ENCODE measurements at places on chromosomes 7 and 10.

- no peak for DNase-seq
Observed at GRCh38 chr7:73329861-73330581, 2.1 kb downstream of the FKBP6 start.

DNA sequence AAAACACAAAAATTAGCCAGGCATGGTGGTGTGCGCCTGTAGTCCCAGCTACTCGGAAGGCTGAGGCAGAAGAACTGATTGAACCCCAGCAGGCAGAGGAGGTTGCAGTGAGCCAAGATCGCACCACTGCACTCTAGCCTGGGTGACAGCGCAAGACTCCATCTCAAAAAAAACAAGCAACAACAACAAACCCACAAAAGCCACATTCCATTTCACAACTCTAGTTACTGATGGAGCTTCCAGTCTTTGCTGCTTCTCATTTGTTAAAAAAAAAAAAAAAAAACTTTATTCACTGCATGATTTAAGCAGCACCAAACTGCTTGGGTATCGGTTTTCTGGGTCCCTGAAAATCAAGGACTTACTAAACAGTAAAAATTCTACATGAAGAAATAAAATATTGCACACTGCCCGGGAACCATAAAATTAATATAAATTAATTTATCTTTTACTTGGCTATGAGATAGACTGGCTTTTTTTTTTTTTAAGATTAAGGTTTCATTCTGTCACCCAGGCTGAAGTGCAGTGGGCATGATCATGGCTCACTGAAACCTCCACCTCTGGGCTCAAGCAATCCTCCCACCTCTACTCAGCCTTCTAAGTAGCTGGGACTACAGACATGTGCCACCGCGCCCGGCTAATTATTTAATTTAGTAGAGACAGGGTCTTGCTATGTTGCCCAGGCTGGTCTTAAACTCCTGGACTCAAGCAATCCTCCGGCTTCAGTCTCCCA lies 42.0 kb downstream of the SRPK2 start:
- DNase-seq = no peak

DNA sequence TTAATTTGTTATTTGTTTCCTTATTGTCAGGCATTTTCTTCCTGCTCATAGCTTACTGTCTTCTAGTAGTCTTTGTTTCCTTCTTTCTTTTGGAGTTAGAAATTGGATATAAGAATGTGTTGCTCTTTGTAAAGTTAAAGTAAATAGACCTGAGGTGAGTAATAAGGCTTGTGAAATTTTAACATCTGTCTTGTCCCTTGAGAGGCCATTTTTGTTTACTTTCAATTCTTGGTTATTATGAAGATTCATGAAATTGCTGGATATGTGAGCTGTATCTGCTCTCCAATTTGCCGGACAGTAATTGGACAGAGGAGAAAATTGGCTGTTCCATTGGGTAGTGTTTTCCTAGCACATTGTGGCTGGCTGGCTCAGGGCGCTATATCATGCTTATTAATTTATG lies 260.7 kb downstream of the EXOC4 start:
- no peak for DNase-seq

DNA sequence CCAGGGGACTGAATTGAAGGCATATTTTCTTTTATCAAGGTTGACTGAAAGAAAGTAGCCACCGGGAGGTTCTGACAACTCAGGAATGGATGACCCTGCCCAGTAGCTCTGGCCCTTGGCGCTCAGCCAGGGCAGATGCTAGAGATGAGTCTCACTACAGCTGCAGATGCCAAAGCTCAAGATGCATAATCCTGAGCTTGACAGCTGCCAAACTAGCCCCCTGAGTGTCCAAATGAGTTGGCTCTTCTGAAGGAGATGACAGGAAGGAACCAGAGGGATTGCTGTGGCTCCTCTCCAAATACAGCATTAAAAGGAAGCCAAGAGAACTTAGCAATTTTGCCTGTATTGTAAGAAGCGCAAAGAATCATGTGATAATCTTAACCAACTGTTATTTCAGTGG lies 78.4 kb downstream of the NXPH1 start:
- DNase-seq = no peak

DNA sequence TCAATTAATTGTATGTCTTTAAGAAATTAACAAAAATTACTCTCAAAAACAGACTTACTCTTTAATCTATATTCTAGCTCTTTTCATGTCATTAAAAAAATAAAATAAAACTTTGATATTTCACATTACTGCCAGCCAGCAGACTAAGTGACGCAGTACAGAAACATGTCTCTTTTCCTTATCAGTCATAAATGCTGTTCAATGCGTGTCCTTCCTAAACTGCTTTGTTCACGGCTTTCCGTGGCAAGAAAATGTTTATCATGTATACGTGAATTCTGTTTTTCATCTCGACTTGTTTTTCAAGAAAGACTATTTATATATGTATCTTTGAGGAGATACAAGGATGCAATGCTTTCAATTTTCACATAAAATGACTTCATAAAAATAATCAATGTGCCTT lies 182.4 kb downstream of the DOCK4 start:
- no peak for DNase-seq

- DNase-seq = no peak
Observed at GRCh38 chr10:1610986-1611770, 126.1 kb downstream of the ADARB2 start.
